ENCODE measurements at places on chromosomes 1 and 21.

DNA sequence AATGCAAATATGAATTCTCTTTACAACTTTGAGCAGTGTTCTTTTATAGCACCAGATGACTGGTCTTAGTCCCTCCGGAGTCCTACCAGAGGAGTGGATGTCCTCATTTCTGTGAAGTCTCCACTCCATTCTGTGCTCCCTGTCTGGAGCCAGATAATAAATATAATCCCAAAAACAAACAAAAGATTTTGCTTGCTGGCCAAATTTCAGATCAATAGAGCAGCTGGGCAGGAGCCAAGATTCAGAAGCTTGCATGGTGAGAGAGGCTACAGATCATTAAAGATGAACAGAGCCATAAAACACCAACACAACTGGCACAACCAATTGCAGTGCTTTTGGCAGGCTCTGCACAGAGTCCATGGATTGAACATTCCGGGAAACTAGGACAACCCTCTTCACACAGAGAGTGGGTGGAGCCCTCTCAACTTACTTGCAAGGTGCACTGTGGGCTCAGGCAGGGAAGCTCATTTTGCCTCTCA is 231.5 kb upstream of the SNX7 start:
- no peak for DNase-seq

GRCh38 chr1:109427171-109427467 is 871 bp upstream of the PSMA5 start:
- DNase-seq: no peak

GRCh38 chr1:55988963-55989452 is 590.4 kb downstream of the PLPP3 start:
- no peak for DNase-seq

DNA sequence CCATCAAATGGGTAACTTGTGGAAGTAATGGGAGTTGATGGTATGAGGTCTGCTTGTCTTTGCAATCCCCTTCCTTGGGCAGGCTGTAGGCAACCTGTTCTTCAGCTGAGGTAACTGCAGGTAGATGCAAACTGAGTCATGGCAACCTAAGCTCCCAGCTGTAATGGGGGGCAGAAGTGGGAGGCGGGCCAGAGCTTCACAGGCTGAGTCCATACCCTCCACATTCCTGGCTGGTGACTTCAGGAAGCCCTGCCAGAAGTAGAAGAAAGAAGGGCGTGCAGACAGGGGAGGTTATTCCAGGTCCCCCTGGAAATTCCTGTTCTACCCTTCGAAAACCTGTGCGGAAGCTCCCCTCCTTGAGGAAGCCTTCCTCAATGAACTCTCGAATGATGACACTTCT is 44.9 kb downstream of the ARHGEF11 start:
- DNase-seq: no peak

DNA sequence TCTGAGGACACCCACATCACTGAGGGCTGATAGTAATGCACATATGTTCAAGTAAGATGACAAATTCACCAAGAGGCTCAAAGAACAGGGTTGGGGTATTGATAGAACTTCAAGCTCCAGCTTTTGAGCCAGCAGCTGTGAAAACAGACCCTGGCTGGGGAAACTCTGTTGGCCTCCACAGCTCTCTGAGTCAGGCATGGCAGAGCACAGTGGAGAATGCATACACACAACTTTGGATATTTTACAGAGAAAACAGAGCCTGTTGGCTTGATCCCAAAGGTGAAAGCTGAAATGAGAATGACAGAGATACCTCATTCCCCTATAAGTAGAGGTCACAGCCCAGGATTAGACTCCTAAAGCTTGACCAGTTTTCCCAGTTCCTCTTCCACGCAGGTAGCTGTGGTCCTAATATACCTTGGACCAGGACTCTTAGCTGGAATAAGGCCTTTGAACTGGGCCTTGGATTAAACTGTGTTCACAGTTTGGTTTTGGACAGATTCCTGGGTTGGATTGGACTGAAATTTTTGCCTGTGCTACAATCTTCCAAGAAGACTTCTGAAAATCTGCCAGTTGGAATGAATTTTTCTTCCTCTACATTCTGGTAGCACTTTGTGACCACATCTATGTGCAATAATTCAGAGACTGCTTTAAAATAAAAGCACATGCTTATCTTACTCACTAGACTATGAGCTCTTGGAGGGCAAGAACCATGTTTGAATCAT is 101.6 kb upstream of the HMGB4 start:
- DNase-seq: no peak

GRCh38 chr1:26854906-26855305 is 8.0 kb upstream of the SFN start:
- no peak for DNase-seq

- no peak for DNase-seq
Observed at GRCh38 chr1:30756545-30757351, 826 bp downstream of the LAPTM5 start.

- no peak for DNase-seq
Observed at GRCh38 chr1:217989510-217989909, 295.6 kb upstream of the RRP15 start.

GRCh38 chr1:67174716-67175284 is 8.5 kb downstream of the IL23R start:
- DNase-seq: no peak

DNA sequence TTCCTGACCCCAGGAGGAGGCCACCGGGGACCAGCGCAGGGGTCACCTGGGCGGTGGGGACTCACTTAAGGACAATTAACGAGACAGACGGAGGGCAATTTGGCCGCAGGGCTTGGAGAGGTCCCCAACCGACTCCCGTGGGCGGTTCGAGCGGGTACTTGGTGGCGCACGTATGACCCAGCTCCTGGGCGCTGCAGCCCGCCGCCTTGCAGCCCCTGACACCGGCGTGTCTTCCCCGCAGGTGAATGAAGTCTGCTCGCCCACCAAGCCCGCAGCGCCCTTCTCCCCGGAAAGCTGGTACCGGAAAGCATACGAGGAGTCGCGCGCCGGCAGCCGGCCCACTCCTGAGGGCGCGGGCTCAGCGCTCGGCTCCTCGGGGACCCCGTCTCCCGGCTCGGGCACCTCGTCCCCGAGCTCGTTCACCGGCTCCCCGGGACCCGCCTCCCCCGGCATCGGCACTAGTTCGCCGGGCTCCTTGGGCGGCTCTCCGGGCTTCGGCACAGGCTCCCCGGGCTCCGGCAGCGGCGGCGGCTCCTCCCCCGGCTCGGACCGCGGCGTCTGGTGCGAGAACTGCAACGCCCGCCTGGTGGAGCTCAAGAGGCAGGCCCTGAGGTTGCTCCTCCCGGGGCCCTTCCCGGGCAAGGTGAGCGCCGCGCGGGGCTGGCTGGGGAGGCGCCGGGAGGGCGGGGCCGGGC is 1.4 kb downstream of the KIF26B start:
- DNase-seq: peak; percentile 96

- no peak for DNase-seq
Observed at GRCh38 chr1:100969327-100969726, 56.3 kb downstream of the DPH5 start.

- DNase-seq: no peak
Observed at GRCh38 chr1:98364544-98364943, 297.0 kb upstream of the SNX7 start.

GRCh38 chr1:22691031-22691753 is 19.4 kb upstream of the EPHB2 start:
- no peak for DNase-seq

DNA sequence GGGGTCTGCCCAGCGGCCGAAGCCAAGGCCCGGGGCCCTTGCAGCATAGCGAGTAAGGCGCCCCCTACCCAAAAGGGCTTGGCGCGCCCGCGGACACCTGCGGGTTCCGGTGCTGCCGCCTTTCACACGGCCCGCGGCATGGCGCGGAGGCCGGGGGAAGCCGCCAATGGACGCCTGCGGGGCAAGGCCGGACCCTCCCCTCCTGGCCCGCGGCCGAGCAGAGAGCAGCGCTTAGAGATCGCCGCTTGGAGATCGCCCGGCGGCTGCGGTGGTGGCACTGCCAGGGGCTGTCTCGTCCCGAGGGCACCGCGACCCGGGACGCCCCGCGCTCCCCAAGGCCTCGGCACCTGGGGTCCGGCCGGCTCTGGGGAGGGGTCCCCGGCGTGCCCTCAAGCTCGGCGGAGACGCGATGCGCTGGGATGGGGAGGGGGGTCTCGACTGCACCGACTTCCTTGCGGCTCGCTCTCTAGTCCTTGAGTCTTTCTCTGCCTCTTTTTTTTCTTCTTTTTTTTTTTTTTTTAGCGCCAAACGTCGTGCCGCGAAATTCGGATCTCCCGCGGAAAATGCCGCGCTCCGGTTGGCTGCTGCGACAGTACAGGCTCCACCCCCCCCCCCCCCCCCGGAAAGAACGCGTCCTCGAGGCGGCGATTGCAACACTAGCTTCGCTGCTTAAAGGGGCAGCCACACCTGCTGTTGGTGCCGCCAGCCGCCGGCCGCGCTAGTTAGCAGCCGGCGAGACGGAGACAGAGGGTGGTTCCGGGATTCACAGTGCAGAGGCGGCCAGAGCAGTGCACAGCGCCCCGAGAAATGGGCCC is at the start of gene E2F2:
TSS of gene E2F2 (minus strand) at position 487 of the 815 bp plus-strand sequence. CDS start at position 47, 440 bp downstream.
- DNase-seq: peak; percentile 73

- DNase-seq: no peak
Observed at GRCh38 chr1:209647156-209647555, 5.1 kb downstream of the LAMB3 start.
